ENCODE measurements at places on chromosomes 5 and 9.

GRCh38 chr5:39073767-39074016 lies 507 bp downstream of the RICTOR start:
- no peak for DNase-seq

DNA sequence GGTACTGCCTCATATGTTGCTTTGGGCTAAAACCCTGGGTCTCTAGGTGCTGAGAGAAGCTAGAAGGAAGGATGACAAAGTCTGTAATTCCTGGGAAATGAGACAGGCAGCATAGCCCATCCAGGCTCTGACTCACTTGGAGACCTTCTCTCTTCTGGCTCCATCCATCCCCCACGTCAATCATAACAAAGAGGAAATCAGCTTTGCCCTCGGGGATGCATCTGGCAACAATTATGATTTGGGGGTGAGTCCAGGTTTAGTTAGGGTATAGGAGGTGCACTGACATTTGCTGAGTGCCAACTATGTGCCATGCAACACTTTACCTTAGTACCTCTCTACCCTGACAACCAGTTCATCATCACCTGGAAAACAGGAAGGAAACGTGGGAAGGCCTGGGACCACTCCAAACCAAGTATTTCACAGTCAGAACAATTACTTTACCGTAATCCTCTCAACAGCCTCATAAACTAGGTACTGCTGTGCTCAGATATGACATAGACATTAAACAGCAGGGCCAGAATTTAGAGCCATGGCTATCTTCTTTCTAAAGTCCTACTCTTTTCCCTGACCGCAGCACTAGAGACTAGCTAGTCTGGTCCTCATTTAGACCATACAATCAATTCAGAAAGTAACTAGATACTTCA lies 39.1 kb upstream of the GZMA start:
- DNase-seq, result no peak

GRCh38 chr9:73847536-73847935 lies 649.6 kb upstream of the RORB start:
- DNase-seq, result no peak

DNA sequence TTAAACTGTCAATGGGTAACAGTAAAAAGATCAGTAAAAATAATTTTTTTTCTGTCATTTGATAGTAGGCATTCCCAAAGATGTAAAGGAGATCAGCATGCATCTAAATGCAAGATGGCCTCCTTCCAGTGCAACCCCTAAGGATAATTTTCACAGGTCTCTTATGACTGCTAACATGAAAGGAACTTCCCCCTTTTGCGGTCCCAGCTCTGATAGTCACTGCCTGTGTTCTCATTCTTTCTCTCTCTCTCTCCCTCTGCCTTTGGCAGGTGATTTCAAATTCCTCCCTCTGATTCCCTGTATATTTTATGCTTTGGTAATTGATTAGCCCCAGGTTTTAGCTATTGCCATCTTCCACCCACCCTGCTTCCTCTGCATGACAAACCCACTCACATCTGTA lies 8.9 kb downstream of the SPINK14 start:
- peak; percentile 14 for DNase-seq

DNA sequence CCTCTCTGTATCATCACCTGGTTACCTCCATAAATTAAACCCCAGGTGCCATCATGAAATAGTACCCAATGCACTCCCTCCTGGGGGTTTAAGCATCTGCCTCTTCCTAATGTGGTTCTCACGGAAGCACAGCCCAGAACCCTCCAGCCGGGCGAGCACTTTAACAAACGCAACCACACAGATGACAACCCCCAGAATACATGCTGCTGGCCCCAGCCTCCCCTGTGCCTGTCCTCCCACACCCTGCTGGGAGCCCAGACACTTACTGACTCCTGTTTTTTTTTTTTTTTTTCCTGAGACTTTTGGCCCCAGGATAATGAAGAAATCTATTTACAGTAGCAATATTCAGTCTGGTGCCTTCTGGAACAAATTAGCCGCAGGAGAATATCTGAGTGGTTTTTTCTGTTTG lies 50.0 kb upstream of the COL5A1 start:
- no peak for DNase-seq

DNA sequence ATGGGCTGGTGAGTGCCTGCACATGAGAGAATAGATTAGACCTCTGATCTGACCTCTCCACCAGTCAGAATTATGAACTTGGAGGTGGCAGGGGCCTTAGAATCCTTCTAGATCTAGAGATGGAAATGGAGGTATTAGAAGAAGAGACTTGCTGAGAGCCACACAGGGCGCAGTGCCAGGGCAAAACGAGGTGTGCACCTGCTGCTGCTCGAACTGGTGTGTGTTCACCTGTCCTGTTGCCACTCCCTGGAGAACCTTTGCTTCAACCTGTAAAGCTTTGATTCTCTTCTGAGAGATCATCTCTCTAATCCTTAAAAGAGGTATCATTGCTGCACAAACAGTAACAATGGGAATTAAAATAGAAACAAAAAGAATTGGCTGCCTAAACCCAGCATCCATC lies 24.9 kb downstream of the FRMPD1 start:
- no peak for DNase-seq

GRCh38 chr5:164253764-164254163 lies 748.3 kb downstream of the MAT2B start:
- DNase-seq, result no peak

- peak; percentile 91 for DNase-seq
These were observed 28.1 kb downstream of the NEK6 start for GRCh38 chr9:124285903-124286291.

DNA sequence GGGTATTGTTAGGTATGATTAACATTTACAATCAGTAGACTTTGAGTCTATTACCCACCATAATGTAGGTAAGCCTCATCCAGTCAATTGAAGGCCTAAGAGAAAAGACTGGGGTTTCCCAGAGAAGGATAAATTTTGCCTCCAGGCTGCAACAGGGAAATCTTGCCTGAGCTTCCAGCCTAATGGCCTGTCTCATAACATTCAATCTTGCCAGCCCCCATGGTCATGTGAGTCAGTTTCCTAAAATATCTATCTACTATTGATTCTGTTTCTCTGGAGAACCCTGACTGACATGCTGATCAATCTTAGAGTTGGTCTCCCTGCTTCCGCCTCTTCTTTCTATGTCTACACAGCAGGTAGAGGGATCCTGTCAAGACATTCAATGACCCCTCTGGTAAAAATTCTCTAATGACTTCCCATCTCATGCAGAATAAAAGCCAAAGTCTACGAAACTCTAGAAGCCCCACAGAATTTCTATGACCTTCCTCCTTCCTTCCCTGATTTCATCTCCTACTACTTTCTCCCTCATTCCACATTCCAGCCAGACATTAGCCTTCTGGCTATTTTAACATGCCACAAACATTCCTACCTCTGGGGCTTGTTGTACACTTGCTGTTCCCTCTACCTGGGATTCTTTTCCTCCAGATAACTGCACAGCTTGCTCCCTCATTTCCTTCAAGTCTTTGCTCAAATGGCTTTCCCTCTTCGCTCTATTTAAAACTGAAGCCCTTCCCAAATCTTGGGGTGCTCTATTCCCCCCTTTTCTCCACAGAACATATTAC lies 60.2 kb downstream of the FBXW11 start:
- no peak for DNase-seq

GRCh38 chr9:75964427-75964826 lies 74.0 kb downstream of the PCSK5 start:
- no peak for DNase-seq

- DNase-seq, result no peak
These were observed 30.7 kb upstream of the CORO2A start for GRCh38 chr9:98222885-98223691.

GRCh38 chr5:56358703-56359681 lies 125.9 kb upstream of the ANKRD55 start:
- DNase-seq, result no peak

DNA sequence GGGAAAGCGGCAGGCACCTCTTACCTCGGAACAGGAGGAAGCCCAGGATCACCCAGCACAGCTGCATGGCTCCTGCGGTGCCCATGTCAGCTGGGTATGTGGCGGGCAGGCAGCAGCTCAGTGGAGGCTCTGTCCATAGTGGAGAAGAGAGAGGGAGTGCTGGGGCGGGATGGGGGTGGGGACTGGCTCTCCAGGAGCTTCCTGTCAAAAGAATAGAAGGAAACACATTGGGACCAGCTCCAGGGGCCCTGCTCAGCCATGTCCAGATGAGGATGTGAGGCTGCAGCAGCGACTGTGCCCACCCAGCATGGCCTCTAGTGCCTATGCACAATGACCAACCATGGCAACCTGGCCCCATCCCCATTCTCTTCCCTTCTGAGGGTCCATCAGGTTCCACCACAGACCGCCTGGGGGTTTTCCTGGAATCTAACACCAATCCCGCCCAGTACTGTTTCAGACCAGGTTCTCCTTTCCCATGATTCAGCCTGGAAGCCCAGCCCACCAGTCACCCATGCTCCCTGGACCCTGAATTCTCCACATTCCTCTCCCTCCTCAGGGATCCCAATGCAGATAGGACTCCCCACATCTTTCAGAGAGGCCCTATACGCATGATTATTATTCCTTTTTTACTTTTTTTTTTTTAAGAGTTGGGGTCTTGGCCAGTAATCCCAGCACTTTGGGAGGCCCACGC lies at the start of gene ECSCR:
Gene ECSCR, minus strand, starts transcription at position 158 of the 691 bp plus-strand sequence. Its CDS starts 73 bp downstream, at position 85.
- no peak for DNase-seq

DNA sequence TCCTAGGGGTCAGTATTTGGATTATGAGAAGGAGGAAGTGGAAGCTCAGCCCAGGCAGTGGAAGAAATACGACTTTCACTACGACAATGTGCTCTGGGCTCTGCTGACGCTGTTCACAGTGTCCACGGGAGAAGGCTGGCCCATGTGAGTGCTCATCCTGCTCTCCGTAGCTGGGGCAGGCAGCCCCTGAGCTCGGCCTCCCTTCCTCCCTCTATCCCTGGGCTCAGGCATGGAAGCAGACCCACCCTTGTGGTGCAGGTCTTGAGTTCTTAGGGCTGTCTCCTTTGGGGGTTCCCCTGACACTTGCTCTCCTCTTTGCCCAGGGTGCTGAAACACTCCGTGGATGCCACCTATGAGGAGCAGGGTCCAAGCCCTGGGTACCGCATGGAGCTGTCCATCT lies 180.1 kb downstream of the CACNA1B start:
- DNase-seq, result no peak

GRCh38 chr5:180090098-180090768 lies 18.7 kb upstream of the RNF130 start:
- DNase-seq, result peak; percentile 53

- DNase-seq, result no peak
These were observed 4.7 kb downstream of the VDAC1 start for GRCh38 chr5:134000091-134000511.

- DNase-seq, result no peak
These were observed 289.3 kb downstream of the FANCC start for GRCh38 chr9:95027914-95028852.

- no peak for DNase-seq
These were observed 13.7 kb downstream of the NOTCH1 start for GRCh38 chr9:136531904-136532798.

- DNase-seq, result peak; percentile 72
These were observed 27.5 kb downstream of the SLC46A2 start for GRCh38 chr9:112863214-112863613.

DNA sequence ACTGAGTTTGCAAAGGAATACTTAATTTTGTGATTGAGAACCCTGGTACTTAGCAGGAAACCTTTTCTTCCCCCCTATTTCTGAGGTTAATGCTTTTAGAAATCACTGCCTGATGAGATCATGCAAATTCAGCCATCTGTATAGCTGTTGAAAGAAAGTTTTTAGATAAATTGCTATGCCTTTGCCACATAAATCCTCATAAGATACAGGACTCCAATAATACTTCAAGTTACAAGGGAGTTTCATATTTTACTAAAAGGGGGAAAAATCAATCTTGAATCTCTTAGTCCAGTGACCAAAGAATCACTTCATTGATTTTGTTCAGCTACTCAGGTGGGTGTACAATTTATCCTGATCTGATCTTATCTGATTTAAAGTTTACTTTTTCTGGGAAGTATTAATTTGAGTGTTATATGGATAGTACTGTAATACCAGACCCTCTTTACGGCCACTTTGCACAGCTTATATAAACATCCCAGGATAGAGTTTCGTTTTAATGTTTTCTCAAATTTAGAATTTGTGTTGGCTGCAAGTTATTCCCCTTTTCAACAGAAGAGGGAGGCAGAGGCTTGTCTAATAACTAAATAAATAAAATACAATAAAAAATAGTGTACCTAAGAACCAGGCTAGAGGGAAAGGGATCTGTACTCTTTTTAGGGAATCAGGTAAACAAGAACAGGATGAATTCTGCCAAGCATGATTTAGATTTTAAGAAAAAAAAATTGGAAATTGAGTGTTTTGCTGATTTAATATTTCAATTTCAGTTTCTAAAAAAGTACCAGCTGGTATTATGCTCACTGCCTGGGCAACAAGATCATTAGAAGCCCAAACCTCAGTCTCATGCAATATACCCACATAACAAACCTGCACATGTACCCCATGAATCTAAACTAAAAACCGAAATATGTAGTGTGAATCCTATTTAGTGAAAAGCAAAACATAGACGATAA lies 69.1 kb downstream of the PSAT1 start:
- DNase-seq, result peak; percentile 50

- DNase-seq, result no peak
These were observed 32.3 kb upstream of the LPCAT1 start for GRCh38 chr5:1555808-1556731.

- no peak for DNase-seq
These were observed 12.7 kb downstream of the SLC1A3 start for GRCh38 chr5:36619012-36619635.
